Activated T-helper 1 cell treated with anti-CD3 and anti-CD28 coated beads, Interleukin-12 subunit alpha, Interleukin-12 subunit beta, Interleukin-2, Interleukin-4 antibody, amounts not matched to agents 30 ng/mL and 10 ng/mL and 1 ng/mL, durations not matched to agents 14 hours and 24 hours and 36 hours (primary cell): ENCODE measurements at places on chromosomes 16 and 17.
A peak's percentile ranks its signal among the peaks of the same experiment; 100 is the strongest.

DNA sequence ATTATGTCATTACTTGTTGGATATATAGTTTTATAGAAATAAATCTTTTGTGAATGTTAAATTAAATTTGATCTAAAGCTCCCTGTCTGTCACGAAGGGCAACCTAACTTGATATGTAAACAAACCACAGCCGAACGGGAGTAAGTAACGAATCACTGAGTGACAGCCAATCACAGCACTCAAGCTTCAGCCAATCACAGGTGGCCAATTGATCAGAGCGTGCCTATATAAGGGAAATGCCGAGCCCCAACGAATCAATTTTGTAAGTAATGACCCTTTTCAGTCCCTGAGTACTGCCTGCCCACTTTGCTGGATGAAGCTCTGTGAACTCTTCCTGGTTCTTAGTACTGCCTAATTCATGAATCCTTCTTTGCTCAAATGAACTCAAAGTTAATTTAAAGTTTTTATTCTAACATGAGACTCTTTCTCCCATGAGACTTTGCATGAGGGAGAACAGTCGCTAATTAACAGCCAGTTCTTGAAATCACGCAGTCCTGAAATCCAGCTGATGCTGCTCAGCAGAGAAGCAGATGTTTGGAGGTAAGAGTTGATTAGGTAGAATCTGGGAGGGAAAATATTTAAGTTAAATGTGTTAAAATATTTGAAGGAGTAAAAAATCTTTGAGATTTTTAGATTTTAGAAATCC, 302.2 kb downstream of the CNTNAP4 start:
- no peaks in the 10 kb centered on the region for H3K4me1 ChIP-seq
- no peaks in the 10 kb centered on the region for H3K27me3 ChIP-seq
- DNase-seq, result no peak
- H3K4me3 ChIP-seq, result no peak overlapping the region

DNA sequence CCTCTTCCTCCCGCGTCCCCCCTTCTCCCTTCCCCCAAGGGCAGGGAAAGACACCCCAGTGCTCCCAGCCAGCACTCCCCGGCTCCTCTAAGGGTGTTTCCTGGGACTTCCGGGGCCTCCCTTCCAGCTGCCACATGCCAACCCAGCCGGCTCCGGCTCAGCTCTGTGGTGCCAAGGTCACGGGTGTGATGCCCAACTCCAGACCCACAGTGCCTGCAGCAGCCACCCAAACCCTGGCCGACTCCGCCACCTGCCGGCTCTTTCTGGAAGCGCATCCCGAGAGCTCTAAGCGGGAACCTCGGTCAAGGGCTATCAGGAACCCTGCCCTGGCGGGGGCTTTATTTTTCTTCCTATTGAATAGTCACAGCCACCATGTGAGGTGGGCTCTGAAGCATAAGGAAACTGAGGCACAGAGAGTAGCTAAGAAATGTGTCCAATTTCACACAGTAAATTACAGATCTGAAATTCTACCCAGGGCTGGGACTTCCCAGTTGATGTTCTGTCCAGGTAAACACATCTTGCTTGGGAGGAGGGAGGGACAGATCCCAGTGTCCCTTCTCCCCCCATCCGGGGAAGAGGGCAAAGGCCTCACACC, 3.3 kb upstream of the PPP1R1B start:
- DNase-seq, result peak; percentile 77
- H3K4me3 ChIP-seq, result no peak overlapping the region
- H3K27me3 ChIP-seq, result peaks cover 60% of the 10 kb centered on the region
- no peaks in the 10 kb centered on the region for H3K36me3 ChIP-seq
- no peak overlapping the region for H3K27ac ChIP-seq

GRCh38 chr16:83813823-83814658, 6.3 kb downstream of the HSBP1 start:
- H3K4me3 ChIP-seq, result no peak overlapping the region
- H3K27me3 ChIP-seq, result peaks cover 5% of the 10 kb centered on the region
- DNase-seq, result no peak

- peak overlapping the region; percentile 99 for H3K27ac ChIP-seq
- H3K27me3 ChIP-seq, result peaks cover 2% of the 10 kb centered on the region
- peaks cover 57% of the 10 kb centered on the region for H3K4me1 ChIP-seq
- H3K4me3 ChIP-seq, result peak overlapping the region; percentile 88
Measured at GRCh38 chr17:8163978-8164814, 1.4 kb upstream of the VAMP2 start.

GRCh38 chr17:8991514-8992285, 26.2 kb upstream of the PIK3R5 start:
- peaks cover 1% of the 10 kb centered on the region for H3K36me3 ChIP-seq
- DNase-seq, result peak; percentile 29
- H3K4me3 ChIP-seq, result no peak overlapping the region
- peaks cover 3% of the 10 kb centered on the region for H3K27me3 ChIP-seq

GRCh38 chr17:67911059-67911782, 85.0 kb downstream of the C17orf58 start:
- no peak overlapping the region for H3K4me3 ChIP-seq
- DNase-seq, result no peak
- no peaks in the 10 kb centered on the region for H3K27me3 ChIP-seq
- peak overlapping the region; percentile 69 for H3K27ac ChIP-seq
- peaks cover 17% of the 10 kb centered on the region for H3K4me1 ChIP-seq

DNA sequence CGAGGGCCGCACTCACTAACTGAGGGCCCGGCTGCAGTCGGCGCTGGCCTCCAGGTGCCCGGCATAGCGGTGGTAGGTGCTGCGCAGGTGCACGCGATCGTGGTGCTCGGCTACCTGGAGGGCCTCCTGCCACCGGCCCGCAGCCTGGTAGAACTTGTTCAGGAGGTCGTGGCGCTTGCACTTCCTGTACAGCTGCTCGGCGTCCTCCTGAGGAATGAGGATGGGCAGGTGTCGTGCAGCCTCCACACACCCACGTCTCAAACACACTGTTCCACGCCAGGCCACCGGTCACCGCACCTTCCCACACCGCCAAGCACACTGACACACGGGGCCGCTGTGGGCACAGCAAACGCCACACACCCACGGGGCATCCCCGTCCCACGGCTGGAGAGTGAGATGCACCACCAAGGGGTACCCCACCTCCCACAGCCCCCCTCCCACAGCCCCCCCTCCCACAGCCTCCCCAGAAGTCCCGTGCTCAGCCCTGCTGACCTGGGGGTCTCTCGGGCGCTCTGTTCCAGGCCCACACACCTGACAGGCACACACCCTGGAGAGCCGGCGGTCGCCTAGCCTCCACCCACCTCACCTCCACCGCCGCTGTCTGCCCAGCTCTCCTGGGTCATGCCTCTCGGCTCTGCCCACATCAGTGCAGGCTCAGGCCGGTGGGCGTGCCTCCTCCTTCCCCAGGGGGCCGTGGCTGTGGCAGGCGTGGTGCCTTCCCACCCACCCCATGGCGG, 7.4 kb upstream of the TMEM204 start:
- peaks cover 4% of the 10 kb centered on the region for H3K4me1 ChIP-seq
- peaks cover 2% of the 10 kb centered on the region for H3K27me3 ChIP-seq
- peak overlapping the region; percentile 15 for H3K4me3 ChIP-seq

GRCh38 chr17:62675260-62675659, 47.8 kb downstream of the MRC2 start:
- H3K4me1 ChIP-seq, result no peaks in the 10 kb centered on the region
- DNase-seq, result no peak

DNA sequence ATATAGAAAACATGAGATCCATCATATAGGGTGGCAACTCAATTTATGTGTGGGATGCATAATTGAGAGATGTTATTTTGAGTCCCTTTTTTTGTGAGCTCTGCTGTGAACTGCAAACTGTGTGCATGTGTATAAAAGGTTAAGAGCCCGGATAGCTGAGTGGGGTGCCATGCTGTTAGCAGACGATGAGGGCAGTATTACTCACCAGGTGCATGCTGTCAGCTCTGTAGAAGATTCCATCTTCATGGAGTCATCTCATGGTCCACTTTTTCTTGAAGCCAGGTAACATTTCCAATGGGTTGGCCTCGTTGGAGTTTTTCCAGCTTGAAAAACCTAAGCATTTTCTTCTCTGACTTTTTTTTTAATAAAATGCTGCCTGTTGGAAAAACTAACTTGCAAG, 43.0 kb upstream of the RHBDL3 start:
- no peak overlapping the region for H3K4me3 ChIP-seq
- no peak overlapping the region for H3K27ac ChIP-seq
- no peak for DNase-seq
- peaks cover 19% of the 10 kb centered on the region for H3K4me1 ChIP-seq

- no peak for DNase-seq
- peaks cover 18% of the 10 kb centered on the region for H3K4me1 ChIP-seq
- no peaks in the 10 kb centered on the region for H3K36me3 ChIP-seq
- peaks cover 62% of the 10 kb centered on the region for H3K27me3 ChIP-seq
- no peak overlapping the region for H3K27ac ChIP-seq
Measured at GRCh38 chr17:21510686-21511362, 134.7 kb downstream of the KCNJ12 start.

DNA sequence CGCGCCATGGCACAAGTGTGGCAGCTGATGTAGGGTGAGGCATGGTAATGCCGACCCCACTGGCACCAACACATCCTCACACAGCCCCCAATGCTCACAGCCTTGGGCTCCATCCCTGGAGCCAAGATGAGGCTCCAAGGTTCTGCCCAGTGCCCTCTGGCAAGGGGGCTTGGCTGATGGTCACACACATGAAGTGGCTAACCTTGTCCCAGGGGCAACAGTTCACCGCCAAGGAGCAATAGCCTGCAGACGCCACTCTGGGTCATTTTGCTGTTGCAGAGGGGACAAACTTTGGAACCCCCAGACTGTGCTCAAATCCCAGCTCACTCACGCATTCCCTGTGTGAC, 26.8 kb downstream of the TNFRSF13B start:
- H3K4me3 ChIP-seq, result no peak overlapping the region
- no peak overlapping the region for H3K27ac ChIP-seq
- no peaks in the 10 kb centered on the region for H3K4me1 ChIP-seq
- no peak for DNase-seq
- H3K27me3 ChIP-seq, result peaks cover 4% of the 10 kb centered on the region

DNA sequence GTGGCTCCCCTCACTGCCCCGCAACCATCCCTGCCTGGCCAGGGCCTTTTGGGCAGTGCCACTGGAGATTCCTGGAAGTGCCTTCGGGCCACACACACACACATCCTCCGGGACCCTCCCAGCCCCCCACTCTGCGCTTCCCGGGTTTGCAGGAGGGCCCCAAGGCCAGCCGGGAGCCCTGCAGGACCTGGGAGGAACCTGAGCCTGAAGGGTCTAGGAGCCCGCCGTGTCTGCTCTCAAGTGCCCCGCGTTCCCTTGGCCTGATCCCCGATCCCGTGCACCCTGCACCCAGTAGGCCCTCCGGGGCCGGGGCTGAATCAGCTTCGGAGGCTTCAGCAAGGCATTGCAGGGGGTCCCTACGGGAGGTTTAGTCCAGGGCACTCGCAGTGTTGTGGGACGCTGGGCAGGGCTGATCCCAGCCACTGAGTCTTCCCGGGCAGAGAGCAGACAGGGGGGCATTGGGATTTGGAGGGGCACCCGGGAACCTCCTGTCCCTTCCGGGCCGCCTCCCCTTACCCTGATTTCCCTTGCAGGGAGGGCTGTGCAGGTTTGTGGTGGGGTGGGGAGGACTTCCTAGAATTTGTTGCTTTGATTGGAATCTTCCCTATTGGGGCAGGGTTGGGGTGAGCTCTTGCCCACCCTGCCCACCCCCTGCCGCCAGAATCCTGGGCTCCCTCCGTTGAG, 36.9 kb downstream of the TMEM235 start:
- H3K4me1 ChIP-seq, result peaks cover 40% of the 10 kb centered on the region
- H3K36me3 ChIP-seq, result no peaks in the 10 kb centered on the region
- H3K27me3 ChIP-seq, result peaks cover 3% of the 10 kb centered on the region
- no peak for DNase-seq
- H3K4me3 ChIP-seq, result no peak overlapping the region

- no peak for DNase-seq
- H3K4me3 ChIP-seq, result no peak overlapping the region
- no peaks in the 10 kb centered on the region for H3K27me3 ChIP-seq
- H3K4me1 ChIP-seq, result peaks cover 90% of the 10 kb centered on the region
Measured at GRCh38 chr16:11084484-11084875, 140.1 kb downstream of the CLEC16A start.

DNA sequence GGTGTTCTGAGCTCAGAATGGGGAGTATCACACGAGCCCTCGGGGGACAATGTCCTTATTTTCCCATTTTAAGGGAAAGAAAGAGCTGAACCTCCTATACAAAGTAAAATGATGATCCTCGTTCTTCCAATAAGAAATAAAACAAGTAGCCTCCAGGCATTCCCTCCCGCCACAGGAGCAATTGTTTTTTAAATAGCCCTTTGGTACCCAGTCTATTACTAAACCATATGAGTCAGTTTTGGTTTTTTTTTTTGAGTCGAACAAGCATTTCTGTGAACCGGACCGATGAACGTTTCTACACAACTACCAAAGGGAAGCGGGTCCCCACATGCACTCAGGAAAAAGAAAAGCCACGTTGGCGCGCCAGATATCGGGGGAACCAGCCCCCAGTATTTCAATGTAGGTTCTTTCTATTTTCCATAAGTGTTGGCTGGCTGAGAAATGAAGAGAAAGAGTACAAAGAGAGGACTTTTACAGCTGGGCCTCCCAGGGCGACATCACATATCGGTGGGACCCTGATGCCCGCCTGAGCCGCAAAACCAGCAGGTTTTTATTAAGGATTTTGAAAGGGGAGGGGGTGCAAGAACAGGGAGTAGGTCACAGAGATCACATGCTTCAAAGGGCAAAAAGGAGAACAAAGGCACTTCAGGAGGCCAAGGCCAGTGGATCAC, 3.8 kb upstream of the DCXR start:
- H3K4me1 ChIP-seq, result peaks cover 14% of the 10 kb centered on the region
- no peak overlapping the region for H3K27ac ChIP-seq
- H3K36me3 ChIP-seq, result no peaks in the 10 kb centered on the region
- H3K27me3 ChIP-seq, result peaks cover 2% of the 10 kb centered on the region

DNA sequence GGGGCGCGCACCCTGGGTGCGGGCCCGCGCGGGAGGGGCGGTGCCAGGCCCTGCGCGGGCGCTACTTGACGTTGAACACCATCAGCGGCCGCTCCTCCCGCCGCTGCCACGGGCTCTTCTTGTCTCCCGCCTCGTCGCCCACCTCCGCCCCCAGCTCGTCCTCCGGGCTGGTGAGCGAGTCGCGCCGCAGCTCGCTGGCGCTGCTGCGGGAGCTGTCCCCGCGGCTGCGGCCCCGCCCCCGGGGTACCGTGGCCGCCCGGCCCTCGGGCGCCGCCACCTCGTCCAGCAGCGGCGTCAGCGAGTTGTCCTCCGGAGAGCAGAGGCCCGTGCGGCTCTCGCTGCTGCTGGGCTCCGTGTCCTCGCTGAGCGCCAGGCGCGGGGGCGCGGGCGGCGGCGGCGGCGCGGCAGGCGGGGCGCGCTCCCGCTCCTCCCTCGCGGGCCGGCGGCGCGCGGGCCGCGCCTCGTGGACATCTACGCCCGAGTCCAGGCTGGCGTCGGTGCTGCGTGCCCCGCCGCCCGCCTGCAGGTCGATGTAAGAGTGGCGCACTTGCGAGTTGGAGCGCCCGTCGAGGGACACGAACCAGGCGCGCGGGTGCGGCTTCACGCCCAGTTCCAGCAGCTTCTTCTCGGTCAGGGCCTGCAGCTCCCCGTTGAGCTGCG, 8.7 kb downstream of the GRN start:
- peaks cover 7% of the 10 kb centered on the region for H3K36me3 ChIP-seq
- peaks cover under 1% of the 10 kb centered on the region for H3K4me1 ChIP-seq
- peaks cover 8% of the 10 kb centered on the region for H3K27me3 ChIP-seq

- no peak for DNase-seq
- peak overlapping the region; percentile 82 for H3K27ac ChIP-seq
- H3K4me1 ChIP-seq, result peaks cover 22% of the 10 kb centered on the region
Measured at GRCh38 chr16:4514606-4515005, 24.0 kb downstream of the CDIP1 start.

GRCh38 chr17:82525712-82526111, 6.2 kb downstream of the FOXK2 start:
- H3K27me3 ChIP-seq, result no peaks in the 10 kb centered on the region
- no peak overlapping the region for H3K4me3 ChIP-seq
- peaks cover 45% of the 10 kb centered on the region for H3K4me1 ChIP-seq
- DNase-seq, result no peak
- H3K27ac ChIP-seq, result no peak overlapping the region
